ENCODE measurements at places on chromosomes 2 and 18.

DNA sequence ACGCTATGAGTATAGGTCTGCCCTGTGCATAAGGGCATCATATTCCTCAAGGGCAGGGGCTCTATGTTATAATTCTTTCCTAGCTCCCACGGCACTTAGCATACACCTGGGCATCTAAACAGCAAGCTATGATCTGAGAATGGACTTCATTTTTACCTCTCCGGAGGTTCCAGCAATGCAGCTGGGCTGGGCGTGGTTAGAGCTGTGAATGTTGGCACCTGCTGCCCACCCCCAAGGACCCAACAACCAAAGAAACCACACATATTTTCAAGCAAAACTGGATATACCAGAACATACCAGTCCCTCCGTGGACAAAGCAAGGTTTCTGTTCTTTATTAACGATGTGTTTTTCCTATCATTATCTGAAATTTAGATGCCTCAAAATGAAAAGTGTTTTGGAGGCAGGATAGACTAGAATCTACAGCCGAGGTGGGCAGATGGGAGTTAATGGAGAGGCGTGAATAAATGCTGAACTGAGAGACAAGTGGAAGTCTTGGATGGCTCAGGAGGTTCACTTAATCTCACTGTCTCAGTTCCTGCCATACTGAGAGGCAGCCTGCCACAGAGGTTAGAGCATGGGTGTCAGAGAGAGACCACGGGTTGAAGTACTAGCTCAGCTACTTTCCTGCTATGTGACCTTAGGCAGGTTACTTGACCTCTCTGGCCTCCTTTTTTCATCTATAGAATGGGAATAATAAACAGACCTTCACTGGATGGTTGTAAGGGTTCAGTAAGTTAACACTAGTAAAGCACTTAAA lies 186.6 kb upstream of the SMAD2 start:
- DNase-seq, result no peak

DNA sequence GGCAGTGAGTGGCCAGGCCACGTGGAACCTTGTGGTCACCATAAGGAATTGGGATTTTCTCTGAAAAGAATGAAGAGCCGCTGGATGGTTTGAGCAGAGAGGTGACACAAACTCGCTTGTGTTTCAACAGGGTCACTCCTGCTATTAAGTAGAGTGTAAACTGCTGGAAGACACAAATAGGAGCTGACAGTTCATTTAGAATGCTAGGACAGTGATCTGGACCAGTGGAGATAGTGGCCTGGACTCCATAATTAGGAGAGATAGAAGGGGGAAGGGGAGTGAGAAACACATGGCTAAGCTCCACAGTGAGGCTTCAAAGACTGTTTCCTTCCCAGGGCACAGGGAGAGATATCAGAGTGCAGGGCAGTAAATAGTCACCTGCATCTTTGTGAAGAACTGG lies 381.1 kb upstream of the ST6GAL2 start:
- DNase-seq, result no peak

DNA sequence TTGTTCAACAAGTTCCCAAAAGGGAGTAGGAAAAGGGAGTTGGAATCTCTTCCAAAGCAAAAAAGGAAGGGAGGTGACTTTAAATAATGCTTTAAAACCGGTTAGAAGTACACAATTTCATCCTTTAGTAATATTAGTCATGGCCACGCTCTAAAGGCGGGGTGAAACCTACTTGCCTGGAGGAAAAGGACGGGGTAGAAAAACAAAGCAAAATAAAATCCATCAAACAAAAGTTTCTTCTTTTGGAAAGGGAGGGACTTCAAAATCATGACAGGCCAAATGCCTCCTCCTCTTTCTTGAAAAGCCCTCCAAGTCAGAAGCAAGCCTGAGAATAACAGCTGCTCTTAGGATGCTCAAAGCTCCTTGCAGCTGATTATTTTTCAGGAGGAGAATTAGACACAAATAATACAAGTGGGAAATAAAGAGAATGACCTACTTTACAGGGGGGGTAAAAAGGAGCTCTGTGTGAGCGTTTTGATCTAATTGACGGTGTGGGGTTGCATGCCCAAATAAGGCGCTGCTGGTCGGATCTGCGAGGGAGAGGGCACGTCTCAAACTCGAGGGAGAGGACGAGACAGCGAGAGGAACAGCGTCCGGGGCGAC lies 1.8 kb upstream of the NPAS2 start:
- no peak for DNase-seq

DNA sequence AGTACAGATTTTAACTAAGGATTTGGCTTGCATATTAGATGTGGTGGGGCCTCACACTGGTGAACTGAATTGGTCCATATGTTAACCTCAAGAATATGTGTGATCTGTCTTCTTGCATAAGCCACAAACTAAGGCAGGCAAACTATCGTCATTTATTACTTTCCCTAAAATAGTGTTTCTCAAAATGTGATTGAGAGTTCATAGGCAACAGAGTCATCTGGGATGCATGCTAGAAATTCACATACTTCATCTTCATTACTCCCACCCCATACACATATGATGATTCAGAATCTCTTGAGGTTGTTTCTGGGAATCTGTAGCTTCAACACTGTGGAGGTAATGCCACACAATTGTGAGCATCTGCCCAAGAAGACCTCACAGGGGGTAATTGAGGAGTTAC lies 822.8 kb upstream of the CDH2 start:
- DNase-seq, result no peak

GRCh38 chr2:223100061-223100511 lies 48.1 kb downstream of the KCNE4 start:
- DNase-seq, result no peak

DNA sequence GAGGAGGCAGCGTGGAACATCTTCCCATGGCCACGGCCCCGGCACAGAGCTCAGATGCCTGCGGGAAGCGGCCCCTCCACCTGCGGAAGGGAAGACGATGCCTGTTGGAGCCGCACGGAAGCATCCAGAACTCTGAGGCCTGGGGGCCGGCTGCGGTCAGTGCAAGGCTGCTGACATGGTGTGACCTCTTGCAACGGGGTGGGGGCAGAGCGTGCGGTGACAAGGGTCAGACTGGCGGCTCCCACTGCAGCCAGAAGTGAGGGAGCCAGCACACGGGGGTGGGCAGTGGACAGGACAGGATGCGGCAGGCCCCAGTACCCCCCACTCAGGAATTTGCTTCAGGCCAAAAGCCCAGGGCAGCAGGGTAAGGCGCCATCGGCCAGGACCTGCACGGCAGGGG lies 48.8 kb downstream of the SLC66A2 start:
- no peak for DNase-seq

DNA sequence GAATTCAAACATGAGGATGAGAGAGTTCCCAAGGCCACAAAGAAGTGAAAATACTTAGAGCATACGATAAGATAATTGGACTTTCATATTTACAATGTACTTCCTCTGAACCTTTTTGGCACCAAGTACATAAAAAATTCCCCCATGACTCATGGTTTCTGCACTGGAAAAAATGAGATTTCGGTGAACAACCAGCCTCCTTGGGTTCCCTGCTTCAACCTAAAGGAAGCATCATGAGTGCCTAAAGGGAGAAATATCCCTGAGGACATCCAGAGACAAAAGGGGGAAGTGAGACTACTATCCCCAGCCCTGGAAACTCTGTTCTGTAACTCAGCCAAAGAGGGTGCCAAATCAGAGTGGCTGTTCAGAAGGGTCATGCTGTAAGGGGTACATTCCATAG lies 562.7 kb upstream of the SLC39A10 start:
- no peak for DNase-seq

Data from COR-L47 (cell line).